ENCODE measurements at places on chromosomes 2 and 18.

DNA sequence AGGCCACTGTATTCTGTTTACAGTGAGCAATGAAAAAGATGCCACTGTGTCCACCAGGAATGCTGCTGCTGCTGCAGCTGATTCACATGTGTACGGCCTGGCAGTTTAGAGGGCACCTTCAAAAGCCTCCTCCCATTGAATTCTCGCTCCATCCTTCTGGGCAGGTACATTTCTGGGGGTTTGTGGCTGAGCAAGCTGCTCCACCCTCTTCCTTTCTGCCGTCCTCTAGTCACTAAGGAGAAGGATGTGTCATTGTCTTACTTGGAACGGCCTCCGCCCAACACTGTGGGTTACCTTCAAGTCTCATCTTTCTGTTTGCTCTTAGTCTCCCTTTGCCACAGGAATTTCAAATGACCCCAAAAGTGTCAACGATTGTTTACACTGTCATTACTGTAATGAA is 182.0 kb downstream of the ZBTB7C start:
- DNase-seq = no peak

GRCh38 chr2:46120792-46121555 is 176.2 kb upstream of the EPAS1 start:
- no peak for DNase-seq

- no peak for DNase-seq
Observed at GRCh38 chr18:3147935-3148554, 71.7 kb downstream of the MYOM1 start.

DNA sequence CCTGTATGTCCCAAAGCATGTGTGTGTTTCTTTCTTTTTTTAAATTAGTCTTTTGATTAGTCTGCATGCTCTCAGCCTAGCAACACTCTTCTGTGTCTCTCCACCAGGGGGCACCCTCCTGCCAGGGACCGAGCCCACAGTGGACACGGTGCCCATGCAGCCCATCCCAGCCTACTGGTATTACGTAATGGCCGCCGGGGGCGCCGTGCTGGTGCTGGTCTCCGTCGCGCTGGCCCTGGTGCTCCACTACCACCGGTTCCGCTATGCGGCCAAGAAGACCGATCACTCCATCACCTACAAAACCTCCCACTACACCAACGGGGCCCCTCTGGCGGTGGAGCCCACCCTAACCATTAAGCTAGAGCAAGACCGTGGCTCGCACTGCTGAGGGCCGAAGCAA is 93.8 kb downstream of the NRP2 start:
- no peak for DNase-seq
